Stimulated activated CD8-positive, alpha-beta memory T cell treated with anti-CD3 and anti-CD28 coated beads, Interleukin-4, amount 100 ng/mL, for 24 hours (primary cell): ENCODE measurements at places on chromosomes 6 and 20.
A peak's percentile ranks its signal among the peaks of the same experiment; 100 is the strongest.

DNA sequence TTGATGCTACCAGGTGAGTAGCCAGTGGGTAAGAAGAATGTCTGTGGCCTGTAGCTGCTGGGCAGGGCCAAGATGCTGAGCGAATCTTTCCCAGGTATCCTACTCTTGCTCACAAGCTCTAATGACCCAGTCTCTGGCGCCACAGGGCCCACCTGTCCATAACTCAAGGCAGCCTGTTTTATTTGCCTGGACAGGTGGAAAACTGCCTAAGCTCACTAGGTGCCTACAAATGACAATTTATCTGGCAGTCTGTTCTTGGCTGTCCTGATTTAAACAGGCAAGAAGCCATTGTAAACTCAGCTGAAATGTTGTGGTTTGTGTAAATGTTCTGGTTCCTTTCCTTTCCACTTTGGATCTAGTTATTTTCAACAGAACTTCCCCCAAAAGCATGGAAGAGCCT lies 113.3 kb downstream of the TCP11 start:
- no peak for DNase-seq

DNA sequence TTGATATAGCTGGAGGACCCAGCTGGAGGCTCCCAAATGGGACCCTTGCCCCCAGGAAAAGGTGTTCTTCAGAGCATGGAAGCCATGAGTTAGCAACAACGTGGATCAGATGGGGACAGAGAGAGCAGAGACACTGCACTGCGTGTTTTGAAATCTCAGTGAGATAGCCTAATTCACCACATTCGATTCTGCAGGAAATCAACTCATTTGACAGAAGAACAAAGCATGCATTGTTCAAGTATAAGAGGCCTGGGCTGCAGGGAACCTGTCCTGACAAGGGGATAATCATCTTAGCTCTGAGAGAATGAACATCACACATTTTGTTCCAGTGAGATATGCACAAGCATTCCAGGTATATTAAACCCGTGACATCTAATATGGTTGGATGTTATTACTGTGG lies 450.2 kb downstream of the CDH26 start:
- DNase-seq = no peak

- no peak for DNase-seq
Observed at GRCh38 chr6:3349388-3350251, 90.9 kb downstream of the PSMG4 start.

DNA sequence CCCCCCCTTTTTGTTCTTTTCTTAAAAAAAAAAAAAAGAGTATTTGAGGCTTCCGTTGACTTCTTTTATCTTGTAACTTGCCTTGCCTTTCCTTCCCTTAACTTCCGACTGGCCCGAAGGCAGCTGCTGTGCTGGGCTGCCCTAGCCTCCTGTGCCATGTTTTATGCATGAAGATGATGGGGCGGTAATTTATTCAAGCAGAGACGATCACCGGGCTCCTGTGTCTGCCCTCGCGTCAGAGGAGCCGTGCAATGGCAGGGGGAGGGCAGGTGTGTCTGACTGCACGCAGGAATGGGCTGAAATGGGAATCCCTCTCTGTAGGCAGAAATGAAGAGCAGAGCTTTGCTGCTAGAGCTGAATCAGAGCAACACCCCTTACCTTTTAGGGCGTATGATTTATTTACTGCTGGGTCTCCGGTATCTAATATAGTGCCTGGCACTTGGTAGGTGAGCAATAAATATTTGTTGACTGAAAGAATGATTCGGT lies 106.3 kb upstream of the RIPOR2 start:
- DNase-seq = no peak

DNA sequence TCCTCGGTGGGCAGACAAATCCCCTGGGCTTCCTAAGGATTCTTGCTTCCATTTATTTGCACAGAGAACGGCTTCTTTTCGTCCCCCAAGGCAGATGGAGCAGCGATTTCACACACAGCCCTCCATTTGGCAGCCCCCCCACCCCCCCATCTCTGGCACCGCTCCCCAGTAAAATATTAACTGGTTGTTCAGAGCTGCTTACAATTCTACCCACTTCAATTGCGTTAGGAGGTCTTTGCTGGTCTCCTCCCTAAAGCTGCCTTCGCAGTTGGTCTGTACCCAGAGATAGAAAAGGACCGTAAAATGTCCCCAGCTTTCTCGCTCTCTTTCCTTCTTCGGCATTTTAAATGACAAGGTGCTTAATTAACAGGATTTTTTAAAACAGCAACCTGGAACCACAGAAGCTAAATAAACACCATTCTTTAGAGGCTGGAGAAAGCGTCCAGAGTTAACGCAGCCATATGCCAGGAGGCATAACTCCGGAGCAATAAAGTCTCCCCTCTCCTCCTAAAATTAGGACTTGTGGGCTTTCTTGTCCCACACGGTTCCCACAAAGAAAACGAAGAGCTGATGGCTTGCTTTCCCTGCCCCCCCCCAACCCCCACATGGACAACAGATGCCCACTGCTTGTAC lies 1.7 kb upstream of the ZMYND8 start:
- DNase-seq = no peak

DNA sequence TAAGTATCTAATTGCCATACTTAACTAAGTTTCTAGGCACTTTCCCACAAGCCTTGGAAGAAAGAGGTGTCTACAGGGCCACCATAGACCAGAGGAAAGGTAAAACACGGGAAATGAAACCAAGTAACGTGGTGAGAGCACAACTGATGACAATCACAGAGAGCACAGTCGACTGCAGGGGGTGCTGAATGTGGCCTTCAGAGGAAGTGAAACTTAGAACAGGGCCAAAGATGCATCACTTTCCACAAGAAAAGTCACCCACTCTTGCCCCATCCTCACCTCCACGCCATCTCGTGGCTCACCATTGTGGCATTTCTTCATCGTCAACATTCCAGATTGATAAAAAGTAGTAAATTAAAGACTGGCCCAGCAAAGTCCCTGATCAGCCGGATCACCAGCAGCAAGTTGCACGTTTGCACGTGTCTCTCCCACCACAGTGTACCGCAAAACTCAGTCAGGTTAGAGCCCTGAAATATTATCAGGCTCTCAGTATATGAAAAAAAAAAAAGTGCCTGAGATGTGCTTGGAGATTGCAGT lies 31.4 kb downstream of the HIVEP2 start:
- peak; percentile 41 for DNase-seq
